ENCODE measurements at places on chromosomes 16 and 17.

DNA sequence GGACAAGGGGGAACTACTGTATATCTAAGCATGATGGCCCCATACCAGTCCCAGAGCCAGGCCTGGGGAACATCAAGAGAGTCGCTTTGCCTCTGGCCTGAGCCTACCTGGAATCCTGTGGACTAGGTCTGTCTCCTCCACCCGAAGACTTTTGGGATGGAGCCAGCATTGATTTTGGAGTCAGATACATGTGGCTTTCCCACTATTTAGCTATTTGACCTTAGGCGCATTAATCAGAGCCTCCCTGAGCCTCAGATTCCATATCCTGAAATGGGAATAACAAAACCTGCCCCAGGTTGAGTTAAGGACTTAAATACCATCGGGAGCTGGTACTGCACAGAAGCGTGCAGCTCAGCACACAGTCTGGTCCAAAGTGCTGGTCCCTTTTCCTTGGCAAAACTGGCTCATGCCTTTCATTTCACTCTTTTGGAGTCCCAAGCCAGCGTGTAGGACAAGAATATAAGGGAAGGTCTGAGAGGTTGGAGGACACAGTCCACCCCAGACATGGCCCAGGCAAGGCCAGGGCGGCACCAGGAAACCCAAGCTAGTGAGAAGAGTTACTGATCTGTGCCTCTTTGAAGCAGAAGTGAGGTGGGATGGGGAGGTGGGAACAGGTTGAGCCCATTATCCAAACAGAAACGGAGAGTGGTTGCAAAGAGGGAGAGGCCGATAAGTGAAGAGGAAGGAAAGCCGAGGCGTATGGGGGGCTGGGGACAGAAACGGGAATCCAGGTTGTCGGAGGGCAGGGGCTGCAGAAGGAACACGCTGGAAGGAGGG is 986 bp downstream of the FA2H start:
- no peak for DNase-seq

GRCh38 chr16:86307514-86307903 is 202.8 kb upstream of the FOXF1 start:
- DNase-seq: no peak

DNA sequence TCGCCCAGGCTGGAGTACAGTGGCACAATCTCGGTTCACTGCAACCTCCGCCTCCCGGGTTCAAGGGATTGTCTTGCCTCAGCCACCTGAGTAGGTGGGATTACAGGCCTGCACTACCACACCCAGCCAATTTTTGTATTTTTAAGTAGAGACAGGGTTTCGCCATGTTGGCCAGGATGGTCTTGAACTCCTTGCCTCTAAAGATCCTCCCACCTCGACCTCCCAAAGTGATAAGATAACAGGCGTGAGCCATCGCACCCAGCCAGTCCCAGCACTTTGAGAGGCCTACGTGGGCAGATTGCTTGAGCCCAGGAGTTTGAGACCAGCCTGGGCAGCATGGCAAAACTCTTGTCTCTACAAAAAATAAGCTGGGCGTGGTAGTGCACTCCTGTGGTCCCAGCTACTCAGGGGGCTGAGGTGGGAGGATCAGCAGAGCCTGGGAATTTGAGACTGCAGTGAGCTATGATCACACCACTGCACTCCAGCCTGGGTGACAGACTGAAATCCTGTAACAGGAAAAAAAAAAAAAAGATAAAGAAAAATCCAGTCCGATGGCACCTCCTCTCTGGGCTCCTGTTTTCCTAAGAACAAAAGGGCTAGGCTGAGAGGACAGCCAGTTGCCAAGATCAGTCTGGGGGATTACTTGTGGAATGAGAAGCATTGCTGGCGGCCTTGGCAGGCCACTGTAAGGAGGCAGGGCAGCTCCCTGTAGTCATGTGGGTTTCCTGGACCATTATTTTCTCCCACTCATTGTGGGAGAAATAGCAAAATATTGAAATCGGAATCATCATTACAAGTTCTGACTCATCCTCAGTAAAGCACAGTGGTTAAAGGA is 3.0 kb upstream of the PIPOX start:
- DNase-seq: no peak

DNA sequence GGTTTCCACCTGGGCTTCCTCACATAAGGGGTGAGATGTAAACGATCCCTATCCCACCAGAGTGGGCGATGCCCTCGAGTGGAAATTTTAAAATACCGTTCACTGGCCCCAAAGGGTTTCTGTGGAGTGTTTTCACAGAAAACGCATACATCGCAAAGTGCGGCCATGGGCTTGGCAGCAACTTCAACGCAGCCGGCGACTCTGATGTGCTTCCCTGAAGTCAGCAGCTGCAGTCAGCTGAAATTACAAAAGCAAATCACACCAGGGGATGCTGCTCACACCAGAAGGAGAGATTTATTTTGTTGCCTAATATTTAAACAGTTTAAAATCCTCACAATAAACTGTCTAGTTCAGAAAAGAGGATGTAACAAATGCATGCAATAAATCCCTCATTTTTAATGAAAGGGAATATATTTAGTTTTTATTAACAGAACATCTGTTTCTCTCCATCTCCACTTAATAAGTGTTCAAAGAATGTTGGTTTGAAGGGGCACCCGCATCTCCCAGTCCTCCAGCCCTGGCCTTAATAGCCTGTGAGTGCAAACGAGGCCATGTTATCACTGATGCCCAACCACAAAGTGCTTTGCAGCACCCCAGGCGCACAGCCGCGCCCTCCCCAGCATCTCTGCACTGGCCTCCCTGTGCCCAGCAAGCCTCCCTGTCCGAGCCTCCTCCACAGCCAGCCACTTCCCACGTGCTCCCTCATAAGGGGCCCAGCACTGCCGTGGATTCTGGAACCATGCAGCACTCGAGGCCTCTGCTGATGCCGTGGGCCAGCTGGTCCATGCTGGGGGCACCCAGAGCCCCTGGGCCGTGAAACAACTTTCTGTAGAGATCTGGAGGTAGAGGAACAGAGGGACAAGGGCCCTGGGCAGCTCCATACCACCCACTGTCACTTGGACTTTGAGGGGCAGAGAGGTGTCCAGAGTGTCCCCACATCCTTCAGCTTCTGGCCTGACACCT is 17.3 kb upstream of the XYLT2 start:
- no peak for DNase-seq

DNA sequence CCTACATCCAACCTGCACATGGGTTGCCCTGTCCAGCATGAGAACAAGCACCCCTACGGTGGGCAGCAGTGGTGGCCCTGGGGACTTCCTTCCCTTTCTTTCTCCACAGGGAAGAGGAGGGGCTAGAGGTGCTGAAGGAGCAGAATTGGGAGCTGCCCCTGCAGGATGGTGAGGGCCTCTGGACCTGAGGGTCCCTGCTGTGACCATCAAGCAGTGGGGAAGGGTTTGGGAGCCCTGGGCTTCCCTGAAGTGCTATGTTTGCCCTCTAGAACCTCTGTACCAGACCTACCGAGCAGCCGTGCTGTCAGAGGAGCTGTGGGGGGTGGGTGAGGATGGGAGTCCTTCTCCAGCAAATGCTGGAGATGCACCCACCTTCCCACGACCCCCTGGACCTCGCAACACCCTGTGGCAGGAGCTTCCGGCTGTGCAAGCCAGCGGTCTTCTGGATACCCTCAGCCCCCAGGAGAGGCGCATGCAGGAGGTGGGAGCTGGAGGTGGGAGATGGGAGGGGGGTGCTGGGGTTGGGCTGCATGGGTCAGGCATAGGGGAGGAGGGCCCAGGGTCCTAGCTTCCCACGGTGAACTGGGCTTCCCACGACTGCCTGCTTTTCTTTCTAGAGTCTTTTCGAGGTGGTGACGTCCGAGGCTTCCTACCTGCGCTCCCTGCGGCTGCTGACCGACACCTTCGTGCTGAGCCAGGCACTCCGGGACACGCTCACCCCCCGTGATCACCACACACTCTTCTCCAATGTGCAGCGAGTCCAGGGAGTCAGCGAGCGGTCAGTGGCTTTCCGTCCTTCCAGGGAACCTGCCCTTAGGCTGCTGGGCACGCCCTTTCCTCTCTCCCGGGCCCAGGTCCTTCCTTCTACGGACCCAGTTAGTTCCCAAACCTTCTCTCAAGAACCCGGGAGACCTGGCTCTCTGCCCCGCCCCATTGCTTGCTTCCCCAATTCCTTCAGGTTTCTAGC is 5.0 kb downstream of the ARHGEF15 start:
- DNase-seq: no peak
